ENCODE measurements at places on chromosomes 4 and X.

DNA sequence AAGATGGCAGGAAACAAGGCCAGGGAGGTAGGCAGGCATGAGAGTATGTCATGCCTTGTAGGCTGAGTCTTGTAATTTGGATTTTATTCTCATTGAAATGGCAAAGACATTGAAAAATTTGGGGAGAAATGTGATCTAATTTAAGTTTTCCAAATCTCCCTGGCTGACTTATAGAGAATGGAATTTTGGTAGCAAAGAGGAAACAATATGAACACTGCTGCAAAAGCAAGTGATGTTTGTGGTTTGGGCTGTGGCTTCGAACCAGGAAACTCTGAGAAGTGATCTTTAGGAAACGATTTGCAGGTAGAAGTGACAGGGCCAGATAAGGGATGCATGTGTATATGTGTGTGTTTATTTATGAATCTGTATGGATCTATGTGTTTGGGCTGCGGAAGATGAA, 35.6 kb downstream of the ARSJ start:
- no peak for DNase-seq

GRCh38 chr4:2058264-2059045, 672 bp upstream of the NAT8L start:
- DNase-seq: no peak

DNA sequence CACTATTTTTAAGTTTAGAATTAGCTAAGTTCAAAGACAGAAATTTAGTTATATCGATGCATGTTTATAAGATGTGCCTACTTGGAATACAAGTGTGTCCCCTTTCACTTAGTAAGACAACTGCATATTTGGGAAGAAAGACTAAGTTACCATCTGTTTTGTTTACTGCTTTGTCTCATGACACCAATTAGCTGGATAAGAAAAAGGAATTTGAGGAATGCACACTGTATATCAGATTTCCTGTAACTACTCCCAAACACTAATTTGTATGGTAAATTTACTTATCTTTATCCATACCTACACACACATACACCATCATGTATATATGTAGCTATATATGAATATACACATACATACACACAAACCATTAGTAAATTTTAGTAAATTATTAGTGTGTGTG, 1442.8 kb upstream of the IGFBP7 start:
- no peak for DNase-seq

GRCh38 chr4:13432453-13432852, 51.7 kb downstream of the RAB28 start:
- no peak for DNase-seq

- no peak for DNase-seq
These were observed 65.9 kb downstream of the MAD2L1 start for GRCh38 chr4:120000591-120001296.

GRCh38 chr4:159169404-159170302, 66.8 kb downstream of the RAPGEF2 start:
- DNase-seq: no peak

DNA sequence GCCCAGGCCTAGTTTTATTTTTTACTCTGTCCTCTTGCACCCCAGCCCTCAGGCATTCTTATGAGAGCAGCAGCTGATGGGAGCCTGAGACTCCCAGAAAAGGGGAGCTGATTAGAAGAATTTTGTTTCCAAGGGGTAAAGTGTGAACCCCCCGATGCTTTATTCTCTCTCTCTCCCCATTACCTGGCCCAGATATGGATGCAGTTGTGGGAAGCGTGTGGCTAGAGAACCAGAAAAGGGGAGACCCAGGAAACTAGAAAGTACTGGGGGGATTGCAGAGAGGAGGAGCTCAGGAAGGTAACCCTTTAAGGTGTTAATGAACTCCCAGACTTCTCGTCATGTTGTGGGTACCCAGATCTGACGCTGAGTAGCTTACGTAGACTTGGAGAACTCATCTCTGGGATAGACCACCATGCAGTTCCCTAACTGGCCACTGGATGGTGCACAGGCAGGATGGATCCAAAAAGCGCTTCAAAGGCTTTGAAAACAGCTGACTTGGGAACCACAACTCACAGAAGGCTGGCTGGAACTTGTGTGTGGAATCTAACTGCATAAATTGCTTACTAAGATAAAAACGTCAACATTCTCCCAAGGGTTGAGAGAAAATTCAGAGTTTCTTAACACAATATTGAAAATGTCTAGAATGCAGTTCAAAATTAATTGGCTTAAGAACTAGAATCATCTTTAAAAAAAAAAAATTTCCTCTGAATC, 64.7 kb downstream of the TBC1D14 start:
- peak; percentile 83 for DNase-seq

- DNase-seq: peak; percentile 19
These were observed 3.6 kb downstream of the SLC10A6 start for GRCh38 chr4:86845593-86845992.

DNA sequence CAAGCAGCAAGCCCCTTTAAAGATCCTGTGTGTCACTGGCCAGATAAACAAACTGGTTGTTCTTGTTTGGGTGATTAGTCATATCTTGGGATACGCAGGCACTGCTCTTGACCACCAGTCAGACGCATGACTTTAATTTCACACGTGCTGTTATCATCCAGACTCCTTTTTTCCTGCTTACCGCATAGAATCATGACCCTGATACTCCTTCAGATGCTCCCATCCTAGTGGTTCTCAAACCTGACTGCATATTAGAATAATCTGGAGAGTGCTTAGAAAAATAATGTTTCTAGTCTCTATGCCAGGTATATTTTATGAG, 78.8 kb downstream of the CLDN22 start:
- no peak for DNase-seq

DNA sequence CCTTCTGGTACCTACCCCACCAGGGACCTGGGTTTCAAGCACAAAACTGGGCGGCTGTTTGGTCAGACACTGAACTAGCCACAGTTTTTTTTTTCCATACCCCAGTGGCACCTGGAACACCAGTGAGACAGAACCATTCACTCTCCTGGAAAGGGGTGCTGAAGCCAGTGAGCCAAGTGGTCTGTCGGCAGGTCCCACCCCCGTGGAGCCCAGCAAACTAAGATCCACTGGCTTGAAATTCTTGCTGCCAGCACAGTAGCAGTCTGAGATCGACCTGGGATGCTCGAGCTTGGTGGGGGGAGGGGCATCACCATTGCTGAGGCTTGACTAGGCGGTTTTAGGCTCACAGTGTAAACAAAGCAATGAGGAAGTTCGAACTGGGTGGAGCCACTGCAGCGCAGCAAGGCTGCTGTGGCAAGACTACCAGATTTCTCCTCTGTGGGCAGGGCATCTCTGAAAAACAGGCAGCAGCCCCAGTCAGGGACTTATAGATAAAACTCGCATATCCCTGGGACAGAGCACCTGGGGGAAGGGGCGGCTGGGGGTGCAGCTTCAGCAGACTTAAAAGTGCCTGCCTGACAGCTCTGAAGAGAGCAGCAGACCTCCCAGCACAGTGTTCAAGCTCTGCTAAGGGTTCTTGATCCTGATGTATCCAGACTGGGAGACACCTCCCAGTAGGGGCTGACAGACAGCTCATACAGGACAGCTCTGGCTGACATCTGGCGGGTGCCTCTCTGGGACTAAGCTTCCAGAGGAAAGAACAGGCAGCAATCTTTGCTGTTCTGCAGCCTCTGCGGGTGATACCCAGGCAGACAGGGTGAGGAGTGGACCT, 223.0 kb downstream of the COX18 start:
- DNase-seq: no peak

DNA sequence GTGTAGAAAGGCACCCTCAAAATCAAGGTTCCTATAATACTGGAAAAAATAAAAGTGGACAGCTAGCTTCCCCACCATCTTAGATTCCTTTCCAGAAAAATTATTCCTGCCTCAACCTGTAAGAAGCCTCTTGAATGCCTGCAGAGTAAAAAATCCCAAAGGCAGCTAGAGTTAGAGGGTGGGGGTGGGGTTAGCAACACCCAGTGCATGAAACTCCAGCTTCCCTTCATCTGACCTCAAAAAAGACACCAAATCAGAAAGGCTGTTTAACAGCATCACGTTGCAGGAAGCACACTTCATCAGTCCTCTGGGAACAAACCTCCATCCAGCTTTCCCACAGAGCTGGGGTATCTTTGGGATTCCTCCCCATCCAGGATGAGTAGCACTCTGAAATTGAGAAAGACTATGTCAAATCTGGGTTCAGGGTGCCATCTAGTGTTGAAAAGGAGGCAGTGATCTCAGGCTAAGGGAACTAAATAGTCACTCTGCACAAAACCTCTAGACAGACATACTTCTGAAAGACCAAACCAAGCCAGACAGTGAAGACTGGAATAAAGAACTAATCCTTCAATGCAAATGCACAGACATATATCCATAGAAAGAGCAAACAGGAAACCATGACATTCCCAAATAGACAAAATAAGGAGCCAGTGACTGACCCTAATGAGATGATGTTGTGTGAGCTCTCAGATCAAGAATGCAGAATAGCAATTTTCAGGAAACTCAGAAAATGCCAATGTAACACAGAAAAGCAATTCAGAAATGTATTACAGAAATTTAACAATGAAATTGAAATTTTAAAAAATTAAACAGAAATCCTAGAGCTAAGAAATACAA, 97.9 kb downstream of the ARHGEF9 start:
- DNase-seq: peak; percentile 31

- no peak for DNase-seq
These were observed 54.5 kb upstream of the INPP4B start for GRCh38 chr4:142900622-142901021.

GRCh38 chr4:110815950-110816349, 193.1 kb upstream of the PITX2 start:
- DNase-seq: no peak

DNA sequence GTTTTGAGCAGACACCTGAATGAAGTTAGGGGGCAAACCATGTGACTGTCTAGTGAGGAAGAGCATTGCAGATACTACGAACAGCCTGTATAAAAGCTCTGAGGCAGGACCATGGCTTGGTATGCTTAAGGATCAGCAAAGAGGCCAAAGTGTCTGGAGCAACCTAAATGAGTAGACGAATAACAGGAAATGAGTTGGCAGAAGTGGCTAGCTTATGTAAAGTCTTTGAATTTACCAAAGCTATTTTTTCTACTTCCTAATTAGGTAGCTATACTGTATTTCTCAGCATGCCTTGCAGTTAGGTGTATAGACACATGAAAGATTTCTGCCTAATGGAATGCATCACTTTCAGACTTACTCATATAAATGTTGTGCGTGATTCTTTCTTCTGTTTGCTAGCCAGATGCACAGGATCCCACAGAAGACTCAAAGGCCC, 9.3 kb upstream of the GPRIN3 start:
- DNase-seq: peak; percentile 89

DNA sequence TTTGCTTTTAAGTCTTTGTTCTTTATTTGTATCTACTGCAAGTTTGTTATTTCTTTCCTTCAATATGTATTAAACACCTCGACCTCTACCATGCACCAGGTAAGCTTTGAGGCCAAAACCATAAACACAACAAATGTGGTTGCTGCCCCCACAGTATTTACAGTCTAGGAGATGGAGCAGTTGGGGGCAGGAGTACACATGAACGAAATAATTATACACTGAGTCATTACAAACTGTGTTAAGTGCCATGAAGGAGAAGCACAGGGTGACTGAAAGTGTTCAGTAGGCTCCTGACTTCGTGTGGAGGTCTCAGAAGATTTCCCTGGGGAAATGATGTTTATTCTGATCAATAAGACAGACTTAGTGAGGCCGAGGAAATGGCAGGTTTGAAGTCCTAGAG, 30.3 kb downstream of the SLC25A43 start:
- no peak for DNase-seq

- DNase-seq: peak; percentile 0
These were observed 107.7 kb downstream of the APOOL start for GRCh38 chrX:85111347-85111746.

- no peak for DNase-seq
These were observed 6.8 kb downstream of the SRPX2 start for GRCh38 chrX:100650841-100651240.

GRCh38 chr4:967113-968104, 6.0 kb downstream of the DGKQ start:
- DNase-seq: no peak

DNA sequence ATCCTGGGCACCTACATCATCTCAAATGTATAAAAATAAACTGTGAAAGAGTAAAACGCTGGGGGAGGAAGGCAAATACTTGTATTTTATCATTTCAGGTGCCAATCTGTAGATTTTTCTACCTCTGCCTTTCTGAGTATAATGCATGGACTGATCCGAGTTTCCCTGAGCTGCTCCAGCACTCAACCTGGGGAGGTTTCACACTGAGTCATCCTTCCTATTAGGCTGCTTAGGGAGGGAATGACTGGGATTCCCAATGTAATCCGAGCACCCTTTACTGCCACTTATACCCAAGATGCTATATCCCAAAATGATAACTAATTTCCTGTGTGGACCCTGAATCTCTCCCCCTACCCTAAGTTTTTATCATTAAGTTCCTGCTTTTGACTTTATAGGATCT, 126.6 kb downstream of the HNRNPD start:
- no peak for DNase-seq

DNA sequence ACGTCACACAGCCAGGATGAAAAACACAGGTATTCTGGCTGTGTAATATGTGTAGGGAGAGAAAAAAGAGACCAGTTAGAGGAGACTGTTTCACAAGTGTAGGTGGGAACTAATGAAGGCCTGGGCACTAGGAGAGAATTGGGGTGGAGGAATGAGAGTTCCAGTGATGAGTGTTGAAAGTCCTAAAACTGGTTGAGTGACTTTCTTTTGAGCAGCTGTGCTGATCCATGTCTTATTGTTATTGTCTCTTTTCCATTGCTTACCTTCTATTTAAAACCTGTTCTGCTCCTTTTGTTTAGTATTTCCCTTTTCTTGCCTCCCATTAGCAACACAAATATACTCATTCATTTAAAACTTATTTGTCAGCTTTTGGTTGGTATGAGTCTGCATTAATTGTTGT, 88.7 kb downstream of the PDLIM5 start:
- DNase-seq: no peak

DNA sequence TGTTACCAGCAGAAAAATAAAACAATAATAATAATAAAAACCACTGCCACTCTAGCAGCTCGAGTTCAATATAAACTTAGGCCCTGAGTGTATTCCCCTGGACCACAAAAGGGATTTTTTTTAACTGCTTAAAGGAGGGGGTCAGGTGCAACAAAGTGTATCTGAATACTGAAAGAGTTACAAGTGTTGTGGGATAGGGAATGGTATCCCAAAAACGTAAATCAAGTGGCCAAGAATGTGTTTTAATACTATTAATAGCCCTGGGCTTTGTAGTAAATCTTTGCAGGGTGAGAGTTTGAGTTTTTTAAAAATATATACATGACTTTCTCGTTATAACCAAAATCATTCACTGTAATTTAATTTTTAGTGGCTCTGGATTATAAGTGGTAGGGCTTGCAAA, 860.1 kb upstream of the INTU start:
- DNase-seq: no peak
